ENCODE measurements at places on chromosomes 2 and 18.

DNA sequence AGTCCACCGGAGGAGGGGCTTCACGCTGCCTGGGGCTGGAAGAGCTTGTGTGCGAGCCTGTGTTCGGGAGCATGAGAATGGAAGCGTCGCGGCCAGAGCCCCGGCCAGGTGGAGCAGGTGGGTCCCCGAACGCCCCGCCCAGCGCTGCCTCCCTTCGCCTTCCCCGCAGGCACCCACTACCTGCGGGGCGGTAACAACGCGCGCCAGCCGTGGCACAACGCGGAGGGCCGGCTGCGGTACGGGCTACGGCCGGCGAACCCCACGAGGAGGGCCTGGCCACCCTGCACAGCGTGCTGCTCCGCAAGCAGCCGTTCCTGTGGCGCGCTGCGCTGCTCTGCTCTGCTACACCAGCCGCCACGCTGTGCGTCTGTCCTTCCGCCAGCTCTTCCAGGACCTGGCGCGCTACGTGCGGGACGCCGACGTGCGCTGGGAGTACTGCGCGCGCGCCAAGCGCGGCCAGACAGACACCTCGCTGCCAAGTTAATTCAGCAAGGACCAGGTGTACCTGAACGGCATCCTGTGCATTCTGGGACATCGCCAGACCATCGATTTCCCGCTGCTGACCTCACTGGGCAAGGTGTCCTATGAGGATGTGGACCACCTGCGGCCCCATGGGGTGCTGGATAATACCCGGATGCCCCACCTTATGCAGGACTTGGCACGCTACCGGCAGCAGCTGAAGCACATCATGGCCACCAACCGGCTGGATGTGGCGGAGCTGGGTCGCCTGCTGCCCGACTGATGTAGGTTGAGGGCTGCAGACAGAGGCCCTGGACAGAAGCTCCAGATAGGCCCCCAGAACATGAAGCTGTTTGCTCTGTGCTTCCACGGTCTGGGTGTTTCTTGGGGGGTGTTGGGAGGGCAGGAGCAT lies 200.6 kb downstream of the NAPG start:
- no peak for DNase-seq

DNA sequence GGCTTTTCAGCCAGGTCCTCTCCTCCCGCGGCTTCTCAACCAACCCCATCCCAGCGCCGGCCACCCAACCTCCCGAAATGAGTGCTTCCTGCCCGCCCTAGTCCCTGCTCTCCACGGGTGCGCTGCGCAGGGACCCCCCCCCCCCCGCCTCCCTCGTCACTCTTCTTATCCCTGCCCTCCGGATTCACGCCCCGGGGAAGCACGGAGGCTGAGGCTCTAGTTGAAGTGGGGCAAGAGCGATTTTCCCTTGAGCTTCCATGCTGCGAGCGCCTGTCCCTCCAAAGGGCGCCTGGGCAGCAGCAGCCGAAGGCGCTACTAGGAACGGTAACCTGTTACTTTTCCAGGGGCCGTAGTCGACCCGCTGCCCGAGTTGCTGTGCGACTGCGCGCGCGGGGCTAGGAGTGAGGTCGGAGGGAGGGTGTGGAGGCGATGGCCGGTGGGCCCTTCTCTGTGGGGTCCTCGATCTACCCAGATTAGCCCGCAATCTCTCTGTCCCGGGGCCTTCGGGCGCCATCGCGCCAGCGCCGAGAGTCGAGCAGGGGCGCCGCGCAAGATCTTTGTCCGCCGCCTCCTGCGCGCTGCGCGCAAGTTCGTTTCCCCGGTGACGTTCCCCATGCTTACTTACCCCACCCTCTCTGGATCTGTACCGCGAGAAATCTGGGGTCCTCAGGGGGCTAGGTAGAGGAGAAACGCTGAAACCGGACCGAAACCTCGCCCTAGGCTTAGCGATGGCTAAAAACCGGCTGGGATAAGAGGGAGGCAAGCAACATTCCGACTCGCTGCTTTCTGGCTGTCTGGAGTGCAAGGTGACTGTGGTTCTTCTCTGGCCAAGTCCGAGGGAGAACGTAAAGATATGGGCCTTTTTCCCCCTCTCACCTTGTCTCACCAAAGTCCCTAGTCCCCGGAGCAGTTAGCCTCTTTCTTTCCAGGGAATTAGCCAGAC lies 677 bp downstream of the GAD1 start:
- no peak for DNase-seq

- no peak for DNase-seq
Measured at GRCh38 chr2:240351088-240351741, 84.2 kb upstream of the GPC1 start.

GRCh38 chr2:19800796-19801195 lies 101.0 kb downstream of the TTC32 start:
- DNase-seq, result no peak

GRCh38 chr2:235300368-235301201 lies 193.3 kb upstream of the AGAP1 start:
- no peak for DNase-seq

- no peak for DNase-seq
Measured at GRCh38 chr2:48849770-48850169, 94.2 kb upstream of the LHCGR start.

DNA sequence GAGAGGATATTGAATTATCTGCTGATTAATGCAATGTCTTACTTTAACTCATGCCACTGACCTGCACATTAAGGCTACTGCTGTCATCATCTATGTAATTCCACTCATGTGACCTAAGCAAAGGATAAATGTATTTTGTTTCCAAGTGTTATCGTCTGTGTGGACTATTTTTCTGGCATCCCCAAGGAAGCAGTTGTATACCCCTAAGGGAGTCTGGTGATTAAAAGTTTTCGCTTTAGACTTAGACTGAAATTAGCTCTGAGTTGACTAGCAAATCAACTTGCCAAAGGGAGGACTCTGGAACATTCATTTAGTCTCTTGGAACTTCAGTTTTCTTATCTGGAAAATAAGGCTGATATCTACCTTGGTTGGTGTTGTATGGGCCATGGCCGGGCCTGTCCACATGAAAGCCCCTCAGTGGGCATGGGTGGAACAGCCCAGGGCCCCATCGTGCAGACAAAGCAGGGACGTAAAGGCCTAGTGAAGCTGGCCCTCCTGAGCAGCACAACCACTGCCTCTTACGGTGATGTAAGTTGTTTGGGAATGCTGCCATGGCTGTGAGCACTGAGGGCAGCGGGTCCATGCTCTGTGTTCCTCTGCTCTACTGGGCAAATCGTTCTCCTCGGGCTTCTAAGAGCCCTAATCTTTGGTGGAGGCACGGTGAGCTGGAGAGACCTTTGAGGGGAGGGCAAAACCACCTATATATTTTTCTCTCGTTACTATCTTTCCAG lies 144.4 kb upstream of the RNF152 start:
- no peak for DNase-seq

GRCh38 chr2:44553456-44553855 lies 191.7 kb downstream of the CAMKMT start:
- no peak for DNase-seq

DNA sequence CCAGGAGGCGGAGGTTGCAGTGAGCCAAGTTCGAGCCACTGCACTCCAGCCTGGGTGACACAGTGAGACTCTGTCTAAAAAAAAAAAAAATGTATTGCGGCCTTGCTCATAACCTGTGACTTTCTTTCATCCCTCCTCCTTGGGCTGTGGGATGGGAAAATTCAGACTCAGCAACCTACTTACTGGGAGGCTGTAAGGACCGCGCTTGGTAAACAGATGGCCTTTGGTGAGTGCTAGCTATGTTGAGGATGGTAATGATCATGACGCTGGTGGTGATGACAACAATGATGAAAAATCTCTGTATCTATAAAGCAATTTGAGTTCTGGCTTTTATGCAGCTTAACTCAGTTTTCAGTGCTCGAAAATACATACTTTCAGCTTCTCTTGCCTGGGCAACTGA lies 64.7 kb upstream of the CCDC195 start:
- DNase-seq, result no peak

- DNase-seq, result no peak
Measured at GRCh38 chr2:224009605-224010315, 29.3 kb downstream of the SERPINE2 start.

DNA sequence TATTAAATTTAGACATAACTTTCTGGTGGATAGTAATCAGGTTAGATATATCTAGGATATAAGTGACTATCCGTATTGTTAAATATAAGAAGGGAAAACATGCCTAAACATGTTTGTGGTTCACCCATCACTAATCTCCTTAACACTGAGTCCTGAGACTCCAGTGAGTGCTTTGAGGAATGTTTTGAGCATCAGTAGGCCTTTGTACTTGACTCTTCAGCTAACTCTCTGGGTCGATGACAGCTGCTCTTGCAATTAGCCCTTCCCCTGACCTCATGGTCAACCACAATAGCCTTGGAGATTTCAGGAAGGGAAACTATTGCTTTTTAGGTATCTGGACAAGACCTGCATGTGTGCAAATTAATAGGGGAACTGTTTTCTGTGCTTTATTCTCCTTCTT lies 716.8 kb downstream of the EPHA4 start:
- no peak for DNase-seq

GRCh38 chr18:67639872-67640271 lies 123.4 kb upstream of the DSEL start:
- no peak for DNase-seq

- DNase-seq, result no peak
Measured at GRCh38 chr2:218033590-218034496, 31.0 kb upstream of the TNS1 start.

GRCh38 chr2:95298486-95299111 lies 1.5 kb downstream of the KCNIP3 start:
- DNase-seq, result no peak

- DNase-seq, result no peak
Measured at GRCh38 chr18:32139835-32140283, 48.2 kb downstream of the RNF138 start.

DNA sequence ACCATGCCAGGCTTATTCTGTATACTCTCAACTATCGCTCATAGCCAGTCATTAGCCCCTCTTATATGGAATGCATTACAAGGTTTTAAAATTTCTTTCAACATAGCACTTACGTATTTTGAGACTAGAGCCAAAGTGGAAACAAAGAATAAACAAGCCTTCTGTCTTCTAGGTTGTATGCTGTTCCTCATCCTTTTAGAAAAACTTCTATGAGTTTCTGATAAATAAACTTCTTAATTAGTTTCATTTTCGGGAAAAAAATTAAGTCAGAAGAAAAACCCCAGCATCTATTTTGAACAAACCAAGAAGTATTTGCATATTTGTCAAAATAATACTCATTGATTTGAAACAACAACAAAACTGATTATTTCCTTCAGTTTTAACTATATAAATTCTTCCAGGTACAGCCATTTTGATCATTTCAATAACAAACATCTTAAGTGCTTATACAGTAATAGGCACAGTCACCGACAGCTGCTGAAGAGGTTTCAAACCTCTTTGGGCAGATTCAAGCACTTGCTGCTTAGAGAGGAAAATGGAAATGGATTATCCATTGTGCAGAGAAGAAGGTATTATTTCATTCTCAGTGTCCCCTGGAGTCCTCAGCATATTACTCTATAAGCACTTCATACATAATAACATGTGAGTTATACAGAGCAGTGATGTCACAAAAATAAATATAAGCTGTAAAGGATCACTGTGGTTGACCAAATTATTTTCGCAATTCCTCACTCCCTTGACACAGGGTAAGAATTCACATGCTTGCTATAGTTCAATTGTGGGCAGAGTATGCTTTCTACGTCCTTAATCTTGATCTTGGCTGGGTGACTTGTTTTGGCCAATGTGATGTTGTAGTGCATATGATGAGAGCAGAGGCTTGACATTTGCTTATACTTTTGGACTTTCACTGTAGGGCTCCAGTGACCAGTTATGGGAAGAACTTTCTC lies 833.8 kb downstream of the TRIB2 start:
- DNase-seq, result no peak

DNA sequence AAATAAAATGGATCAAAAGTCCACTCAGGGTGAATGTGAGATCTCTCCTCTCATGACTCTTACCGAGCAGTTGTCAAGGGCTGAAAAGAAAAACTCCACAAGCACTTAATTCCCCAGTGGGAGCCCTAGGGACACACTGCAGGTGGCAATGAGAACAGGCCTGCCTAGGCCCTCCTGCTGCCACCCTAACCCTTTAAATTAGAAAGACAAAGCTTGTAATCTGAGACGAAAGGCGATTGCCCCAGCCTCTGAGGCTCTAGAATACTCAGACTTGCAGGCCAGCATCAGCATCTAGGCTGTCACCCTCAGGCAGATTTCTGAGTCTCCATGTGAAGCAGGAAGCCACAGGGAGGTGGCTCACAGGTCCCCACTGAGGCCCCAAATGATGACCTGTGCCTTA lies 457.0 kb upstream of the MYT1L start:
- DNase-seq, result no peak

- no peak for DNase-seq
Measured at GRCh38 chr2:45432406-45432805, 178.7 kb downstream of the SRBD1 start.

DNA sequence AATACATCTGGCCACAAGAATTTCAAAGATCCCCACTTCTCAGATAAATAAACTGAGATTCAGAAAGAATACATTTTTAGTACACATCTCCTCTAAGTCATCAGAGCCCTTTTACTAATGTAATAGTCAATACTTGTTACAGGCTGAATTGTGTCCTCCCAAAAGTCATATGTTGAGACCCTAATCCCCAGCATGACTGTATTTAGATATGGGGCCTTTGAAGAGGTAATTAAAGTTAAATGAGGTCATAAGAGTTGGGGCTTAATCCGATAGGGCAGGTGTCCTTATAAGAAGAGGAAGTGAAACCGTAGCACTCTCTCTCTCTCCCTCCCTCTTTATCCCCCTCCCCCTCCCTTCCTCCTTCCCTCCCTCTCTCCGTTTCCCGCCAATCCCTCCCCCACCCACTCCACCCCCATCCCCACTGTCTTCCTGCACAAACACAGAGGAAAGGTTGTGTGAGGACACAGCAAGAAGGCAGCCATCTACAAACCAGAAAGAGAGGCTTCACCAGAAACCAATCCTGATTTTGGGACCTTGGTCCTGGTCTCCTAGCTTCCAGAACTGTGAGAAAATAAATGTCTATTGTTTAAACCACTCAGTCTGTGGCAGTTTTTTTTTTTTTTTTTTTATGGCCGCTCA lies 66.6 kb upstream of the ZNF397 start:
- DNase-seq, result no peak

DNA sequence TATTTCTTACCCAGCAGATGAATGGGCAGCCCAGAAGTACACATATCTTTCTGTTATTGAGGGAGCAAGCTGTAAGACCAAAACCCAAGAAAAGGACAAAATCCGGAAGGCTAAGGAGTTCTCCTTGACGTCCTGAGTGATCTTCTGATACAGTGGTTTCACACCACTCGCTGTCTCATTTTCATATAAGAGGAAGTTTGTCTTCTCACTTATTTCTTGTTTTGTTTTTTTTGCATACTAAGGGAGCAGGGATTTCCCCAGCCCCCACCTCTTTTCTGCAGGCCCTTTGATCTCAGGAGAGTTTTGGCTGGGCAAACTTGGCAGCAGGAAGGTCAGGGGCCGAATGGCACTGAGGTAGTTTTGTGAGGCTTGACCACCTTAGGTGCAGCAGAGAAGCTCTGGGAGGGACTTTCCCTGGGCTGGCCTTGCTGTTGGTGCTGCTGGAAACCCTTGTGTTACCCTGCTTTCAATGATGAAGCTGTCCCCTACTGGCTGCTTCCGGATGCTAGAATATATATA lies 13.3 kb downstream of the CHRNA1 start:
- no peak for DNase-seq

GRCh38 chr2:101956465-101957438 lies 35.0 kb upstream of the IL1R2 start:
- DNase-seq, result no peak

- DNase-seq, result no peak
Measured at GRCh38 chr2:5132281-5132680, 559.9 kb upstream of the SOX11 start.
